ENCODE measurements at places on chromosomes 7 and 10.

- no peak for DNase-seq
Observed at GRCh38 chr7:44447874-44448425, 42.5 kb downstream of the NUDCD3 start.

- no peak for DNase-seq
Observed at GRCh38 chr7:73831834-73832651, 1.2 kb downstream of the CLDN4 start.

DNA sequence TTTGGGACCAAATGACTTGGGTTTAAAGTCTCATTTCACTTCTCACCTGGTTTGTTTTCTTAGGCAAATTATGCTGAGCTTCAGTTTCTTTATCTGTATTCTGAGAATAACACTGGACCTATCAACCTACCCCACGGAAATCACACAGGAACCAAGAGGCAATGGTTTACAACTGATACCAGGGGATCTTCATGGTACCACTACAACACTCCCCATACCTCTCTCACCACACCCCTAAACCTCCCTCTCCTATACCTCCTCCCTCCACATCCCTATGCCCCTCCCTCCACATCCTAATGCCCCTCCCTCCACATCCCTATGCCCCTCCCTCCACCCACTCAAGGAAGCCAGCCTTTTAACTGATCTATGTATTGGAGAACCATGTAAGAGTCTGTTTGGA lies 9.9 kb downstream of the FAM204A start:
- DNase-seq = no peak

GRCh38 chr7:69358163-69358821 lies 240.0 kb upstream of the AUTS2 start:
- no peak for DNase-seq

DNA sequence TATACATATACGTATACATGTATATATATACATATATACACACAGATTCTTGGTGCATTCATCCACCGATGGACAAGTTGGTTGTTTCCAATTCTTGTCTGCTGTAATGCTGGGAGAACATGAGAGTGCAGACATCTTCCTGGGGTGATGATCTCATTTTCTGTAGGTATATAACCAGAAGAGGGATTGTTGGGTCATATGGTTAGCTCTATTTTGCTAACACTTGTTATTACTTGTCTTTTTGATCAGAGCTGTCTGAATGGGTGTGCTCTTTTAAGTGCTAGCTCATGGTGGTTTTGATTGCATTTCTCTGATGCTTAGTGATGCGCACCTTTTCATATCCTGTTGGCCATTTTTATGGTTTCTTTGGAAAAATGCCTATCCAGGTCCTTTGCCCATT lies 106.4 kb downstream of the TAX1BP1 start:
- no peak for DNase-seq

DNA sequence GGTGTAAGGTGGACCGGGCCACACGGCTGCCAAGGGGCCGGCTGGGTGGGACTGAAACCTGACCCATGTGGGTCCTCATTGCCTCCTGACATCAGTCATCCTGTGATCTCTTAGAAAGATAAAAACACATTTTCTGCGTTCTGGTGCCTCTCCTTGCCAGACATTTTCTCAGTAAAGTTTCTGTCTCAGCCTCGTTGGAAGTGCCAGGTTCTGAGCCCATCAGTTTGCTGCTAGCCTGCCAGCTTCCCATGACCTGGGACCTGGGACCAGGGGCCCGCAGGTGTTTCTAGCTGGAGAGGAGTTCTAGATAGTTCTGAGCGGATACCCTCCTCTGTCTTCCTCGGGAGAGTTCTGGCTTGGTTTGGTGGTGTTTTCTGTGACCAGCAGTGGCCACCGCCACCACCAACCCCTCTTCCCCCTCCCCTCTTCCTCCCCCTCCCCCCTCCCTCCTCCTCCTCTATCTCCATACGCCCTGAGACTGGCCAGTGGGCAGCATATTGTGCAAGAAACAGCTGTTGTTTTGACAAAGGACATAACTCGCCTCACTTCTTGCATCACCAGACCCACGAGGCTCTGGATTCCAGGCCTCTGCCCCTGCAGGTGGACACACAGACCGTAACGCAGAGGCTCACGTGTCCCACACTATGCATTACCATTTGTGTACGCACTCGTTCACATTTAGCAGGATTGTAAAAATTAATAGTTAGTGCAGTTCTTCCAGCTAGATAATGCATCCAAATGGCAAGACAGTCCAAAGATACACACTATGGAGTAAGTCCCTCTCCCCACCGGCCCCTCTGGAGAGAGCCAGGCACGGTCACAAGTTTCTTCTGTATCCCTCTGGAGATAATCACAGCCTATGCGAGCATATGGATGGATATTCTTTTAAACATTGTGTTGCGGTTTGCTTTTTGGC lies 94.6 kb downstream of the CUX1 start:
- DNase-seq = no peak

DNA sequence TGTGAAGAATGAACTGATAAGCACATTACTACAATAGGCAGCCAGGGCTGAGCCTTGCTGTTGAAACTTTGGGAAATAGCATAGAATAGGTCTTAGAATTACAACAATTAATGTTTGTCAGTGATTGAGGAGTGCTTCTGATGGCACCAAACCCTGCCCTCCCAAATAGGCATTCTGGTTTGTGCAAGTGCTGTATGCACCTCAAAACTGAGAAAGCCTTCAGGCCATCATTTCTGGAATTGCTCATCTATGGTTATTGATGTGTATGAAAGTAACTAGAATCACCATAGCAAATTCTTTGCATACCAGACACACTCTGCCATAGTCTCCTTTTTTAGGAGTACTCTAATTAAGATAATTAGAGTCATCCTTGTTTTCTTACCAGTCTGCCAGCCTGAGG lies 585.0 kb upstream of the MBL2 start:
- no peak for DNase-seq

DNA sequence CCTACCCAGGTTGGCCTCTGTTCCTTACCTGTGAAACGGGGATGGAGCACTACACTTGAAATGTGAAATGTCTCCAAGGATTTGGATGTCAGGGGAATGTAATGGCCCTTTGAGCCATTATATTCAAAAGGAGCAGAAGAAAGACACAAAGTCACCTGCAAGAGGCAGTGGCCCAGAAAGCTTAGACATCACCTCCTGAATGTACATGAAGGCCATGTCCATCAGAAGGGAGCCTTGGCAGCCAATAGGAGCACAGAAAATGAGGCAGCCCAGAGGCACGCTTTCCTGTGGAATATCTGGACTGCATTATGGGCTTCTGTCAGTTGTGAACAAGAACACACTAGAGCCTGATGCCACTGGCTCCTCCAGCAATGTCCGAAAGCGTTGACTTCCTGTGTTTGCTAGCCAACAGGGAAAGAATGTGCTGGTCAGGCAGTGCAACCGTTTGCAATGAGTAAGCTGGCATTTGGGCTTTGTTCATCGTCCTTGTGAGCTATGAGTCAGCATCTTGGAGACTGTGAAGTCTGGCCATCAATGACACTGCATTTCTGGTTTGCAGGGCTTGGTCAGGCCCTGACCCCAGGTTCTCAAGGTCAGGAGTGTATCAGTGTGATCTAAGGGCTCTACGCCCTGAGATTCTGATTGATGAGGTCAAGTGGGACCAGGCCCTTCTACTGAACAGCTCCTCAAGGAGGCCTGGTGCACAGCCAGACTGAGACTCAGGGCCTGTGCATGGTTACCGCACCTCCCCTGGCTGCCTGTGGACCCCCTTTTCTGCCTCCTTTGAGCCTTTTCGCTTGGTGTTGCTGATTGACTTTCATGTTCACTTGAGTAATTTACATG lies 222.4 kb downstream of the RPS24 start:
- DNase-seq = no peak

DNA sequence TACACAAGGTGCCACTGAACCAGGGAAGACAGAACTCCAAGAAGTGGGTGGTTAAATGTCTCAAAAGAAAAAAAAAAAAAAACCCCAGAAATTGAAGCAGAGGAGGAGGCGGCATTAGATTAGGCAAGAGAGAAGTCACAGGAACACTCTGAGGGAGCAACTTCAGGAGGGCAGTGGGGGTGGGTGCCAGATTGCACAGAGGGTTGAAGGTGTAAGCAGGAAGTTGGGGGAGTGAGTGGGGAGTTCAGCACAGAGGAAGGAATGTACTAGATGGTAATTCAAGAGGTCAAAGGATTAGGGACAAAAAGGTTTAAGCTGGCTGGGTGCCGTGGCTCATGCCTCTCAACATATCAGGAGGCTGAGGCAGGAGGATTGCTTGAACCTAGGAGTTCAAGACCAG lies 110.0 kb upstream of the PDLIM1 start:
- DNase-seq = no peak

DNA sequence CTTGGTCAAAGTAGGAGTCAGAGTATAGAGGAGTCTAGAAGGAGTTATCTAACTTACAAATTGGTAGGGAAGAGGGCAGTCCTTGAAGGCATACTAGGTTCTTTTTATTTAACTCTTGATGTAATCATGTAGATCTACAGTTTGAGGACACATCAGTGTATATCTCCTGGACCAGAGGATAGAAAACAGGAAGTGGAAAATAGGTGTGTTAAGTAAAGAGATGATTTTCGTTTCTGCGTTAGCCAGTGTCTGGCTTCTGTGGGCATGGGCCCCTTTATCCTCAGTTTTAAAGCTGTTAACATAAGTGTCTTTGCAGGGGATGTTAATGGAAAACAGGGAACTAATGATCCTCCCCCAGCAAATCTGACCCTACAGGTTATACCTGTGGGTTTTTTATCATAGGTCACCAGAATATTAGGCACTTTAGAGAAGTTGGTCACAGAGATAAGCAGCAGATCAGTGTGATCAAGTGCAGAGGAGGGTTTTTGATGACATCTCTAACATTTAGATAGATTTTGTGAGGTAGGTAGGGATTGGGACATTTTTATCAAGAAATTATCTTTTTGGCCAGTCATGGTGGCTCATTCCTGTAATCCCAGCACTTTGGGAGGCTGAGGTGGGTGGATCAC lies 58.6 kb upstream of the PRSS1 start:
- DNase-seq = no peak

DNA sequence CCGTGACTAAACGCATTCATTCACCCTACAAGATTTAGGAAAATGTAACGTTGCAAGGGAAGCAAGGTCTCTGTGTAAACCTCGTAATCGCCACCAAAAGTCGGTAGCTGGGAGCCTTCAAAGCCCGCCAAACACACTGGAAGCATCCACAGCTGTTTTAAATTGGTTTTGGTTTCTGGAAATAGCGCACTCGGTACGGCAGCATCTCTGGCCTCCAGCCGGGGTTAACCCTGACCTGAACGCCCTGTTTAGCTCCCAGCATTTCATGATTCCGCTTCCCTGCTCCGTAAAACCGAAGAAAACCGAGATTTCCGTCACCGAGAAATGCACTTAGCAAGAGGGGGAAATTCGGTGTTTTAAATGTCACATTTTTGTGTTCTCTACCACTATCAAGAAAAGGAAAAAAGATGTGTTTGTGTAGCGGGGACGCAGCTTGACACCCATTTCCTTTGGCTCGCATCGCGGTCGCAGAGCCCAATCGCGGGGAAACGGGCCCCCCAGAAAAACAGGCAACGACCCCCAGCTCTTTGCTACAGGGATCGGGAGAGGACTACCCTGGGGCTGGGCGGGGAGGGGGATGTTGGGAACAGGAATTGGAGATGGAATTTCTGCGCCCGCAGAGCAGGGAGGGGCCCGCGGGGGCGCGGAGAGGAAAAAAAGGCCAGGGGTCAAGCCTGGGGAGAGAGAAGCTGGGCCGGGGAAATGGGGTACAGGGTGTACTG lies 646 bp downstream of the SGCE start:
- peak; percentile 12 for DNase-seq

DNA sequence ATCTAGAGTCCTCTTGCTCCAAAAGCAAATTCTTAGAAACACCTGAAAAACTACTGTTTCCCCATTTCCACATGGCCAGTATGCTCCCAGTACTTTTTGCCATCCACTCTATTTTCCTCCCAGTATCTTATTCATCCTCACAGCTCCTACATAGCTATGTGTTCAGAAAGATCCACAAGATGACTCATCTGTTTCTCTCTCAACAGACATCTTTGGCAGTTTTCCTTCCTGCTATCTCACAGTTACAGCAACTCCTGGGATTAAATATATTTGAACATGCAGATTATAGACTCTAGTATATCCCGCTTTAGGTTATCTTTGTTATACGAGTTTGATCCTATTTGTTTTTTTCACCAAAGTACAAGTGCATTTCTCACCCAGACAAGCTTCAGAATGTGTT lies 675.6 kb upstream of the POT1 start:
- DNase-seq = no peak

- no peak for DNase-seq
Observed at GRCh38 chr10:117622471-117623184, 80.1 kb downstream of the EMX2 start.

- no peak for DNase-seq
Observed at GRCh38 chr7:87858417-87859100, 17.6 kb downstream of the SLC25A40 start.

DNA sequence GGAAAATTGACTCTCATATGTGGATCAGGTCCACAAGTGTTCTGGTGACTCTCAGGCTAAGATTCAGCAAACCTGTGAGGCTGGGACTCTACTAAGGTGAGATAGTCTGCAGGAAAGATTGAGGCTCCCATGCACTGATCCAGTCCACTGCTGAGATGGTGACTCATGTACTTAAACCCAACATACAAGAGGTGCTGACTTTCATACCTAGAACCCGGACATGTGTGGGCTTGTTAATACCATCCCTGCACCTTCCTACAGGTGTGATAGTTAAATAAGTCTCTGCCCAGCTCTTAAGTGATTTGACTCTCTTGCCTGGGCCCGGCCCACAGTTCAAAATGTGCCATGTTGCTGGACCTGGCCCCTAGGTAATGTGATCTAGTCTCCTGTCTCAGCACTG lies 27.1 kb upstream of the ZNF107 start:
- no peak for DNase-seq
